NCI-H2171 (cell line): ENCODE measurements at places on chromosomes 6 and 20.

- DNase-seq, result no peak
Measured at GRCh38 chr6:146937316-146937715, 266.9 kb upstream of the STXBP5 start.

GRCh38 chr6:139475241-139475640, 100.8 kb upstream of the CITED2 start:
- DNase-seq, result no peak

- no peak for DNase-seq
Measured at GRCh38 chr6:170221753-170222400, 69.0 kb downstream of the DLL1 start.

- no peak for DNase-seq
Measured at GRCh38 chr6:167976708-167977107, 20.8 kb upstream of the KIF25 start.

- DNase-seq, result no peak
Measured at GRCh38 chr6:141413196-141413595, 719.5 kb upstream of the GJE1 start.

DNA sequence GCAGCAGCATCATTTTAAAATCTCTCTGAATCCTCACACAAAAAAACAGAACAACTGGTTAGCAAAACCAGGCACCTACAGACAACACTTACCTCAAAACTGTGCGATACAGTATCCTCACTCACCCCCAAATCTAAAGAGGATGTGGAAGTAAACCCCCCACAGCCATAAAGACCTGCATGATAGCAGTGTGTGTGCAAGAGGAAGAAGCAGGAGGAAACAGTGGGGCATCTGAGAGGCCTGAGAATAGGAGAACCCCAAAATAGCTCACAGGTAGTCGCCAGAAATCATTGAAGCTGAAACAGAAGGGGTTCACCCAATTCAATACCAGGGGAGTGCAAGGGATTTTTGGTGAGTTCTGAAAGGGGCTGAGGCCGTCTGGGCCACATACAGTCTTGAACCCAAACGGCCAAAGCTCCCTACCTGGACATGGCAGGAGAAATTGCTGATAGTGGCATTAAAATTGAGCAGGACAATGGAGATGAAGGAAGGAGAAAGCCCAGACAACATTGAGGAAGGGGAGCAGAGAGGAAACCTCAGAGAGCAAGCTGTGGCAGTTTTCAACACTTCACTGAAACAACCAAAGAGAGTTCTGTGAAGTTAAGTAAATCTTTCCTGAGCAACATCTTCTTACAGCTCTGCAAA, 129.7 kb downstream of the FIG4 start:
- no peak for DNase-seq

GRCh38 chr6:90917376-90917775, 330.5 kb upstream of the MAP3K7 start:
- no peak for DNase-seq

DNA sequence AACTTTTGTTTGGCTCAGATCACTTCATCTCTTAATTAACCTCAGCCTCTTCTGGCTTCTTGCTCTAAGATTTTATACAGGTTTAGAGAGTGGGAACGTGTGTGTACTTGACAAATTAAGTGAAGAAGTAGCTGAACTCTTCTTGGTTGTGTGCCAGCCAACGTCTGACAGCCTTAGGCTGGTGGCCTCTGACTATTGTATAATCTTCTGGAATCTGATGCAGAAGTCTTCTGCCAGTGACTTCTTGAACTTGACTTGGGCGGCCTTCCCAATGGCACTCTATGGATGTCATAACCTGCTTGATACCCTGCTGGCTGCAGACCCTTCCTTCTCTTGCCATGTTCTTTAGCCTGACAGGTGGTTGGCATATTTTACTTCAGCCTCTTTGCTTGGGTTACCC, 660.5 kb downstream of the DOK5 start:
- DNase-seq, result no peak
